Colonic mucosa (tissue), 4 donors: ENCODE measurements at places on chromosomes 13 and 19. TPM values are rescaled to one million over a fixed set of nuclear protein-coding genes. Genes with fewer than 3 reads are reported as not detected.

DNA sequence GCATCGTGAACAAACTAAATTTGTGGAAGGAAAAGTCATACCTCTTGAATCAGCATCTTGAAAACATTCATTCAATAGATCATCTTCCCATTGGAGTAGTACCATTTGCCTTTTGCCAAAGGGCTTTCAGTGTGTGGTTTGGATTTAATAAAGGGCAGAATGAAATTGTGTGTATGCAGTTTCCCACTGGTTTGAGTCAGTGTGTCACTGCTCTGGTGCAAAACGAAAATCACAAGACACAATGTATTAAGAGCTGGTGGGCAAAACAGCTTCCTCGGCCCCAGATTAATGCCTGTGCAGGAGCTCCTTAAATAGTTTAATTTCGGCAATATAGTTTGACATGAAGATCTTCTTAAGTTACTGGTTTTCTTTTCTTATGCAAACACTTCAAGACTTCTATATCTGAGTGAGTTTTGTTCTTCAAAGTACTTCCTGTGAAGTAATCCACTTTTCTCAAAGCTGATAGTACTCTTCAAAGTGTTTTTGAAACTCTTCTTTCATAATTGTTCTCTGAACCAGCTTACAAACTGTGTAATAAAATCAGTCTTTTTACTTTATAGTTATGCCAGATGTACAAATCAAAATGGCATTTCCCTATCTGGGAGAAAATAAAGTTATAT lies 32.1 kb downstream of the RASL11A start:
- H3K27ac ChIP-seq = no peak overlapping the region
- no peaks in the 10 kb centered on the region for H3K36me3 ChIP-seq
- no peaks in the 10 kb centered on the region for H3K4me1 ChIP-seq
- DNase-seq = no peak
- H3K4me3 ChIP-seq = no peak overlapping the region

- H3K4me3 ChIP-seq = no peak overlapping the region
- H3K27me3 ChIP-seq = no peaks in the 10 kb centered on the region
- H3K4me1 ChIP-seq = no peaks in the 10 kb centered on the region
- H3K27ac ChIP-seq = no peak overlapping the region
Measured at GRCh38 chr13:25687471-25688225, 315.9 kb downstream of the ATP8A2 start.

- H3K4me1 ChIP-seq = no peaks in the 10 kb centered on the region
- H3K27me3 ChIP-seq = no peaks in the 10 kb centered on the region
- H3K27ac ChIP-seq = no peak overlapping the region
Measured at GRCh38 chr19:40136818-40137217, 46.1 kb upstream of the ZNF780A start.

- no peaks in the 10 kb centered on the region for H3K27me3 ChIP-seq
- H3K4me3 ChIP-seq = no peak overlapping the region
- no peaks in the 10 kb centered on the region for H3K36me3 ChIP-seq
- H3K4me1 ChIP-seq = no peaks in the 10 kb centered on the region
- peak; percentile 23 for DNase-seq
Measured at GRCh38 chr13:90868321-90868920, 479.1 kb upstream of the MIR17HG start.

DNA sequence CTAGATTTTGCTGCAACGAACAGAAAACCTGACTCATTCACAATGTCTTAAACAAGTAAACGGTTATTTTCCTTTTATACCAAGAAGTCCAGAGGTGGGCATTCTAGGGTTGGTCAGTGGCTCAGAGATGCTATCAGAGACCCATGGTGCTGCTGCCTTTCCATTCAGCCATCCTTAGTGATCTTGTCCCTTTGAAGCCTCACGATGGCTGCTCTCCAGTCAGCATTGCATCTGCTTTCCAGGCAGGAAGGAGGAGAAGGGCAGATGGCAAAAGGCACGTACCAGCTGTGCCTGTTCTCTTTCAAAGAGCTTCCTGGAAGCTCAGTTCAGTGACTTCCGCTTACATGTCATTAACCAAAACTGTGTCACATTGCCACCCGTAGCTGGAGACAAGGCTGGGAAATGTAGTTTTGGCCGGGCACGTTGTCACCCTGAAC lies 30.1 kb downstream of the WDFY2 start:
- H3K4me1 ChIP-seq = no peaks in the 10 kb centered on the region
- no peak for DNase-seq
- no peak overlapping the region for H3K27ac ChIP-seq
- H3K36me3 ChIP-seq = no peaks in the 10 kb centered on the region

DNA sequence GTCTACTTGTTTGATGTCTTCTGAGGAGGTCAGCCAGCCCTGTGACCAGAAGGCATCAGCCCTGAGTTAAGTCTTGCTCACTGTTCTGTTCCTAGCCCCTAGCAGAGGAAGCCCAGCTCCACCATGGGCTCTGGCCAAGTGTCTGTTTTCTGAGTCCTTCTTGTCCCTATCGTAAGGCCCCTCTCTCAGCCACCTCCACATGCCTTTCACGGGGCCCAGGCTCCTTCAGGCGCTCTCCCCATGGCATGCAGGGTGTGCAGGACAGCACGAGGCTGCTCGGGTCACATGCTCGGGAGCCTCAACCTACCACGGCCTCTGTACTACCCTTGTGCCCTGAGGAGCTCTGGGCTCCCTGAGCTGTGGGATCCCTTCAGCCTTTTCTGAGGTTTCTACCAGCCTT lies 47.8 kb upstream of the LATS2 start:
- H3K36me3 ChIP-seq = no peaks in the 10 kb centered on the region
- no peaks in the 10 kb centered on the region for H3K4me1 ChIP-seq
- H3K27me3 ChIP-seq = no peaks in the 10 kb centered on the region
- no peak for DNase-seq
- no peak overlapping the region for H3K27ac ChIP-seq
- no peak overlapping the region for H3K4me3 ChIP-seq

DNA sequence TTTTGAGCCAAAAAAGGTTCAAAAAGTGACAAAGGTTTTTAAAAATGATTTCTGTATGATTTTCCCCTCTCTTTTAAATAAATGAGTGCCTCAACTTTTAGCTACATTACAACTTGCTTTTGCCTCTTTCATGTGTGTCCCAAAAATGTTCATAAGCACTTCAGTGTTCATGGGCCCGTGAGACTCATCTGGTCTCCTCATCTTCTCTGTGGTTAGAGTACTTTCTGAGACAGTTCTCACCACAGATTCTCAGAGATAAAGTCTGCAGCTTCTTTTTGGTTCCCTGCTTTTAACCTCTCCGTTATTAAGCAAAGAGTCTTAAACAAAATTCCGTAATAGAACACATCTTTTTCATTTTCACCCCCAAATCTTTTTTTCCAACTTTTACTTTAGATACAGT lies 156.9 kb downstream of the DLEU7 start:
- no peak overlapping the region for H3K27ac ChIP-seq
- H3K4me1 ChIP-seq = no peaks in the 10 kb centered on the region
- no peaks in the 10 kb centered on the region for H3K36me3 ChIP-seq
- DNase-seq = no peak
- H3K4me3 ChIP-seq = no peak overlapping the region

DNA sequence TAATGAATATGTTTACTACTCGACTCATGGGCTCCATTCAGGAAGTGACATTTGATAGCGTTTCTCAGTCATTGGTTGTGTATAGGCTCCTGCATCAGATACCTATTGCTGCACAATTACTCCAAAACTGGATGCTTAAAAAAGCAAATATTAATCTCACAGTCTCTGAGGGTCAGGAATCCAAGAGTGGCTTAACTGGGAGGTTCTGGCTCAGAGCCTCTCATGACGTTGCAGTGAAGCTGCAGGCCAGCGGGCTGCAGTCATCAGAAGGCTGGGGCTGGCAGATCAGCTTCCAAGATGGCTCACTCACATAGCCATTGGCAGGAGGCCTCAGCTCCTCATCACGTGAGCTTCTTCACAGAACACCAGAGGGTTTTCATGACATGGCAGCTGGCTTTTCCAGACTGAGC lies 525.1 kb upstream of the NBEA start:
- no peak overlapping the region for H3K4me3 ChIP-seq
- no peak overlapping the region for H3K27ac ChIP-seq
- H3K36me3 ChIP-seq = no peaks in the 10 kb centered on the region
- H3K27me3 ChIP-seq = no peaks in the 10 kb centered on the region

DNA sequence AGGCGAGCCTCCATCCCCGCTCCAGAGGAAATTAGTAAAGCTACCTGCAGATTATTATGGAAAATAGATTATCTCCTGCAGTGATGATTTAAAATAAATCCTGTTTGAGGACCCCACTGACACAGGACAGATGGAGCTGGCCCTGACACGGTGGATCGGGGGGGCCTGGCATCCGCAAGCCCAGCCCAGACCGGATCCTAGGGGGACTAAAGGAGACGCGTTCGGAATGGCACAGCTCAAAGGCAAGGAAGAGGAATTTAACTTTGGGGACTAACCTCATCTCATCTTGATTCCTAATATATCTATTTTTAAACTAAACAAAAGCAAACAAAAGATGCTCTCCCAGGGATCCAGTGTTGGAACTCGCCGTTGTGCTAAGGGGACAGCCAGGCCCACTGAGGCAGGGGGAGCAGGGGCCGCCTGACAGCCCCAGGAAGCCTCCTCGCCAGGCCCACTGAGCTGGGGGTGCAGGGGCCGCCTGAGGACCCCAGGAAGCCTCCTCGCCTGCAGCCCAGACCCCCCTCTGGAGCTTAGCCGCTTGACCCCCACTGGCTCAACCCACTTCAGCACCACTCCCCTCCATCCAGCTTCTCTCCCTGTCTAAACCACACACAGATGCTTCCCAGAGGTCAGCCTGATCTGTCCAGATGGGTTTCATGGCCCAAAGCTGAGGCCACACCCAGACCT lies 78.6 kb downstream of the SPACA7 start:
- H3K27me3 ChIP-seq = no peaks in the 10 kb centered on the region
- DNase-seq = no peak
- H3K36me3 ChIP-seq = no peaks in the 10 kb centered on the region
- no peaks in the 10 kb centered on the region for H3K4me1 ChIP-seq
- no peak overlapping the region for H3K27ac ChIP-seq
- H3K4me3 ChIP-seq = no peak overlapping the region

- no peaks in the 10 kb centered on the region for H3K4me1 ChIP-seq
- no peaks in the 10 kb centered on the region for H3K36me3 ChIP-seq
- no peak overlapping the region for H3K4me3 ChIP-seq
- no peak overlapping the region for H3K27ac ChIP-seq
- no peak for DNase-seq
Measured at GRCh38 chr13:28582225-28582891, 76.6 kb upstream of the POMP start.

- H3K27ac ChIP-seq = no peak overlapping the region
- DNase-seq = no peak
- no peaks in the 10 kb centered on the region for H3K27me3 ChIP-seq
- no peaks in the 10 kb centered on the region for H3K36me3 ChIP-seq
Measured at GRCh38 chr19:51185868-51186215, 39.0 kb upstream of the CD33 start.

- no peaks in the 10 kb centered on the region for H3K27me3 ChIP-seq
- no peaks in the 10 kb centered on the region for H3K36me3 ChIP-seq
- H3K4me1 ChIP-seq = no peaks in the 10 kb centered on the region
- no peak overlapping the region for H3K4me3 ChIP-seq
- no peak overlapping the region for H3K27ac ChIP-seq
Measured at GRCh38 chr13:33531484-33531883, 245.9 kb upstream of the STARD13 start.

- H3K4me1 ChIP-seq = peaks cover 3% of the 10 kb centered on the region
- no peak overlapping the region for H3K4me3 ChIP-seq
- DNase-seq = peak; percentile 85
- no peak overlapping the region for H3K27ac ChIP-seq
Measured at GRCh38 chr13:113951246-113951999, 22.5 kb downstream of the C13orf46 start.

DNA sequence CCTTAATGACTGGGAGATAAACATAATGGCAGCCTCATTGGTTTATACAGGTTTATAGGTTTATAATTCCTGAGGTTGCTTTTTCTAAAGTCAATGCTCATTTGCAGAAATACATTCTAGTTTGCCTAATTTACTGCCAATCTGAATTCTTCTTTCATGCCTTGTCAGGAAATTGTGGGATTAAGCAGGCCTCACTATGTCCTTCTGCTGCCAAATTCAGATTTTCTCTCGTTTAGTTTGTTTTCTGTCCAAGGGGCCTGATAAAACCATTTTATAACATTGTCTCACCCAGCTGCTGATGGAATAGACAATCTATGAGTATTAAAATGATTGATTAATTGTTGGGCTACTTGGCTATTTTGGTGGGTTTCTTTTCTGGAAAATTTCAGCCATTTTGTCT lies 42.4 kb upstream of the OBI1 start:
- no peaks in the 10 kb centered on the region for H3K36me3 ChIP-seq
- peaks cover 3% of the 10 kb centered on the region for H3K27me3 ChIP-seq
- H3K4me3 ChIP-seq = no peak overlapping the region
- H3K27ac ChIP-seq = no peak overlapping the region

GRCh38 chr13:42623916-42624315 lies 50.0 kb downstream of the TNFSF11 start:
- no peaks in the 10 kb centered on the region for H3K4me1 ChIP-seq
- H3K36me3 ChIP-seq = no peaks in the 10 kb centered on the region
- no peak overlapping the region for H3K4me3 ChIP-seq
- no peaks in the 10 kb centered on the region for H3K27me3 ChIP-seq
- H3K27ac ChIP-seq = no peak overlapping the region
- DNase-seq = no peak

- no peaks in the 10 kb centered on the region for H3K4me1 ChIP-seq
- H3K4me3 ChIP-seq = no peak overlapping the region
- no peaks in the 10 kb centered on the region for H3K36me3 ChIP-seq
- no peak overlapping the region for H3K27ac ChIP-seq
- H3K27me3 ChIP-seq = no peaks in the 10 kb centered on the region
Measured at GRCh38 chr13:42152495-42152894, 104.0 kb downstream of the DGKH start.

DNA sequence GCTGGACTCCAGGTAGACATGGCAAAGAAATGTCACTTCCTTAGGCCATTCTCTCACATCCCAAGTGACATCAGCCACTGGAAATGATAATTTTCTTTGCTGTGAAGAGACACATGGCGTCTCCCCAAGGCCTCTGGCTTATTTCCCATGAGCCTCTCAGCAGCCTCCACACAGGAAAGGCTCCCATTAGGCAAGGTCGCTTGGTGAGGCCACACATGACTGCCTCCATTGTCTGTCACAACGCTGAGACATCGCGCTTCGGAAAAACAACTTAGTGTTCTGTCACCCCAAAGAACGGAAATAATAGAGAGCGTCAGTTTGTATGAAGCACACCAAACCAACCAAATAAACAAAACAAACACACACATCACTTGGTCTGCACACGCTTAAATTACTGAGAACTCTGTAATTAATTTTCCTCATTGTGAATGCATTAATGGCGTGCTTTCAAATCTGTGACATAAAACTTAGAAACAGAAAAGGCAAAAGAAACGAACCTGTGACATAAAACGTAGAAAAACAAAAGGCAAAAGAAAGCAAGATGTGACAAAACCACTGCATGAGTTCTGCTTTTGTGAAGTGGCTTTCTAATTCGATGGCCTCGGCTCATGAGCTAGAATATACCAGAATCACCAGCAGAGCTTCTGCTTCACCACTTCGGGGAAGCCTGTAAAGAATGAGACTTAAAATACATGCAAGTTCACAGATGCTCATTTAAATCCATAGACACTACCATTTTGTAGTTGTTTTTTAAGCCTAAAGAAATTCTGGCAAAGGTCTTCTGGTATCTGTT lies 404.2 kb upstream of the SGCG start:
- H3K4me1 ChIP-seq = no peaks in the 10 kb centered on the region
- H3K27ac ChIP-seq = no peak overlapping the region
- H3K27me3 ChIP-seq = no peaks in the 10 kb centered on the region
- H3K36me3 ChIP-seq = no peaks in the 10 kb centered on the region
- DNase-seq = no peak

The PTH2 gene
- total RNA-seq = not detected

The CYP2A6 gene
- total RNA-seq = not detected

The COMP gene
- total RNA-seq = not detected

The IRGQ gene
- total RNA-seq = 24.6 TPM

The FUT1 gene
- 0.59 TPM for total RNA-seq

The CATSPERD gene
- not detected for total RNA-seq

The CGB7 gene
- total RNA-seq = not detected
